Stimulated activated CD4-positive, alpha-beta T cell treated with anti-CD3 and anti-CD28 coated beads, Interleukin-1b, Interleukin-23, amount 100 ng/mL, for 1 hour (primary cell): ENCODE measurements at places on chromosomes 1 and 21.

DNA sequence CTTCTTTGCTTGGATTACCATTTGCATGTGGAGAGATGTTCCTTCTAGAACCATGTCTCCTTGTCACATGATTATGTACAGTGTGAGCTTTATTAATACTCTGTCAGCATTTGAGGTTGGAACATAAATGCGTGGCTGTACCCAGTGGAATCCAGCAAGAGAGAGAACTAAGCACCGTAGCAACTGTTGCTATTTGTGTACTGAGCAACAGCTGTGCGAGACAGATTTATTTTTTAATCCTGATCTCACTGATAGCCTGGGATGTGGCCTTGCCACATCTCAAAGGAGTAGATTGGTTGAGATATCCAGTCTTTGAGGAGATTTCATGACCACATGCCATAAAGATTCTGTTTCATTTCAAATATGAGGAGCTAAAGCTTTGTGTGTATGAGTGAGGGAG lies 43.4 kb downstream of the KIF1B start:
- no peak for DNase-seq

GRCh38 chr21:33293811-33294216 lies 27.6 kb downstream of the IL10RB start:
- no peak for DNase-seq

DNA sequence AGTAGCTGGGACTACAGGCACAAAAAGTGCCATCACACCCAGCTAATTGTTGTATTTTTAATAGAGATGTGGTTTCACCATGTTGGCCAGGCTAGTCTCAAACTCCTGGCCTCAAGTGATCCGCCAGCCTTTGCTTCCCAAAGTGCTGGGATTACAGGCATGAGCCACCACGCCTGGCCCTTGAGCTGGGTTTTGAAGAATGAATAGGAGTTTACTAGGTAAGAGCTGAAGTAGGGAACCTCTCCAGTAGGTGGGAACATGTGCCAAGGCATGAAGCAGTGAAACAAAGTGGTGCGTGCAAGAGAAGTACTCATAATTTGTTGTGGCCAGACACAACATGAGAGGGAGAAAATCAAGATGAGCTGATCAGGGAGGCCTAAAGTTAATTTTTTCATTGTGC lies 55.8 kb downstream of the MAST2 start:
- DNase-seq, result no peak

- no peak for DNase-seq
These were observed 8.0 kb upstream of the THEMIS2 start for GRCh38 chr1:27864264-27864895.

DNA sequence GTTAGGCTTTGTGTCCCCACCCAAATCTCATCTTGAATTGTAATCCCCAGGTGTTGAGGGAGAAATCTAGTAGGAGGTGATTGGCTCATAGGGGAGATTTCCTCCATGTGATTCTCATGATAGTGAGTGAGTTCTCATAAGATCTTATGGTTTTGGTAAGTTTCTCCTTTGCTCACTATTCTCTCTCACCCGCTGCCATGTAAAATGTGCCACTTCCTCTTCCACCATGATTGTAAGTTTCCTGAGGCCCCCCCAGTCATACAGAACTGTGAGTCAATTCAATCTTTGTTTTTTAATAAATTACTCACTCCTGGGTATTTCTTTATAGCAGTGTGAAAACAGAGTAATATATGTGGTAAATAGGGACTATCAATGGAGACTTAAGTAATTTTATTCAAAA lies 434.5 kb upstream of the OLFM3 start:
- no peak for DNase-seq

DNA sequence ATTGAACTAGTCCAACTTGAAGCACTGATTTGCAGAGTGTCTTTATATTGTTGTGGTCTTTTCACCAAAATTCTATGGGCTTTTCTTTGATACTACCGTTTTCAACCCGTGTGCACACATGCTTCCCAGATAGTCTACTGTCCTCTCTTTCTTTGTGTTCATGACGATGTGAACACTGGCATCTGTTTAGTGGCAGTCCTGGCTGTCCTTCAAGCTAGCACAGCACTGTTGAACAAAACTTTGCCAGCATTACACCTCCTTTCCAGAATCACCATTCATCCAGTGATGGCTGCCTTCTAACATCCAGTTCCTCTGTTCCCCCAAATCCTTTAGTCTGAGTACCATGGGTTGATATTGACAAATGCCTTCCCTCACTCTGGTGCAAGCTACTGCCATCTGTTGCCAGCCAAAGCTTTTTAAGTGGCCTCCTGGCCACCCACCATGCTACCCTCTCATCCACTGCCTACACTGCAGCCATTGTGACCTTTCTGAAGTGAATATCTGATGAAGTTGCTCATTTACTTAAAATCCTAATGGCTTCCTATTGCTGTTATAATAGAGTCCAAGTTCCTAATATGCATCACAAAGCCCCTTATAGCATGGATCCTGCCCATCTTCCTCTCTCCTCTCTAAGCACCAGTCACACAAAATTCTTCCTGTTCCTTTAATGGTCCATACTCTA lies 94.3 kb downstream of the NIBAN1 start:
- DNase-seq, result no peak

- no peak for DNase-seq
These were observed 21.1 kb downstream of the TBX19 start for GRCh38 chr1:168301664-168302320.

- DNase-seq, result no peak
These were observed 73.7 kb downstream of the LRRC8D start for GRCh38 chr1:89894210-89895201.

DNA sequence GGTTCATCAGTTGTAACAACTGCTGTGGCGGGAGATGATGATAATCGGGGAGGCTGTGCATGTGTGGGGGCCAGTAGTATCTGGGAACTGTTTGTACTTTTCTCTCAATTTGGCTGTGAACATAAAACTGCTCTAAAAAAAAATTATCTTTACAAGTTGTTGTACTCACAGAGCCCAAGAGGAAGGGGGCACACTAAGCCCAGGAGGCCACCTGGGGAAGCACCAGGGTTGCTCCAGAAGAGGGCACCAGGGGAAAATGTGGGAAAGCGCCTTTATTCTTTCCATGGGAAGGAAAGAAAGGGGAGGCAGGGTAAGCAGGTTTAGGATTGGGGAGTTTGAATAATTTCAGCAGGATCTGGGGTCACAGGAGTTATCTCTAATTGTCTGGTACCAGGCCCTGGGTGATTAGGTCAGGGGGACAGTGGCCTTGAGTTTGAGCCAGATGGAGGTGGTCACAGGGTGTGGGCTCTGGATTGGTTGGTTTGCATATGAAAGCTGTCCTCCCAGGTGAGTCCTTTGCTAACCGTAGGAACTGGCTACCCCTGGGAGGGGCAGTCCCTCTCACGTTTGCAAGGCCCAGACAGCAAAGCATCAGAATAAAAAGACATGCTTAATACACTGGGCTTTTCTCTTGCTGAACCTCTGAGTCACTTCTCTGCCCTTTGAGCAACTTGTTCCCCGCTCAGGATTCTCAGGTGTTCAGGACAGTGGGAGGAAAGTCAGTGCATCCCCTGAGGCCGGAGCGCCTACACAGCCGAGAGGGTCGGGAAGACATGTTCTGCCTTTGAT lies 11.2 kb downstream of the MYOC start:
- DNase-seq, result no peak

DNA sequence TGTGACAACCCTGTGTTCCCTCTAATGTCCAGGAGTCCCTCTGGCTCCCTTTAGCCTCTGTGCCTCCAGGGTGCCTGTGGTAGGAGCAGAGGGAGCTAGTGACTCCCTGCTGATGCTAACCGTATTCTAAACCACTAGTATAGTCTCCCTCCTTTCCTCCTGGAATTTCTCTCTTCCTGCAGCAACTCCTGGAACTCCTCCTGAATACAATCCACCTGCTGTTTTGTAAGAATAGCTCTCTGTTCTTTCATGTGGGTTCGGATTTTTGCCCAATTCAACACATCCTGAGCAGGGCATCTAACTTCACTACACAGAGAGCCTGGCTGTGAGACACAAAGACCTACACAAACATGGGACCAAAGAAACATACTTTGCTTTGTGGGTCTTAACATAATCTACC lies 107.9 kb downstream of the RUNX1 start:
- DNase-seq, result no peak

- DNase-seq, result no peak
These were observed 11.3 kb downstream of the ADARB1 start for GRCh38 chr21:45085700-45086099.

- no peak for DNase-seq
These were observed 51.5 kb upstream of the LRIF1 start for GRCh38 chr1:111015222-111015621.

- DNase-seq, result no peak
These were observed 507.1 kb downstream of the BRINP3 start for GRCh38 chr1:189970331-189971230.

DNA sequence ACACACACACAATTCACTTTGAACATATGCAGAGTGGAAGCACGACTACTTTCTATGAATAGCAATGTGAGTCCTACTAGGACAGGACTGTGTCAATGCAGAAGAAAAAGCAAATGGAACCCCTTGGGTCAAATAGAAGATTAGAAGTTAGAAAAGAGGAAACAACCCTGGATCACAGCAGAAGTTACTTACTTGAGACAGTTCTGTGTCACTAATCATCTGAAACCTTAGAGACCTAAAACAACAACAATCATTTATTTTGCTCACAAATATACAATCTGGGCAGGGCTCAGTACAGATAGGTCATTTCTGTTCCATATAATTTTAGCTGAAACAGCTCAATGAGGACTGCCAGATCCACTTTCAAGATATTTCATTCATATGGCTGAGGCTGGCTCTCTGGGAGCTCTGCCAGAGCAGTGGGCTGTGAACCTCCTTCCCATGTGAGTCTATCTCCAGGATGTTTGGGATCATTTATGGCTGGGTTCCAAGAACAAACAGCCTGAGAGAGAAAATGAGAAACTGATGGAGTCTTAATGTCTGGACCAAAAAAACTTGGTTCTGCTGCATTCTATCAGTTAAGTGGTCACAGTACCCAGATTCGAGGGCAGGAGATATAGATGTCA lies 42.5 kb upstream of the IL10 start:
- DNase-seq, result no peak

DNA sequence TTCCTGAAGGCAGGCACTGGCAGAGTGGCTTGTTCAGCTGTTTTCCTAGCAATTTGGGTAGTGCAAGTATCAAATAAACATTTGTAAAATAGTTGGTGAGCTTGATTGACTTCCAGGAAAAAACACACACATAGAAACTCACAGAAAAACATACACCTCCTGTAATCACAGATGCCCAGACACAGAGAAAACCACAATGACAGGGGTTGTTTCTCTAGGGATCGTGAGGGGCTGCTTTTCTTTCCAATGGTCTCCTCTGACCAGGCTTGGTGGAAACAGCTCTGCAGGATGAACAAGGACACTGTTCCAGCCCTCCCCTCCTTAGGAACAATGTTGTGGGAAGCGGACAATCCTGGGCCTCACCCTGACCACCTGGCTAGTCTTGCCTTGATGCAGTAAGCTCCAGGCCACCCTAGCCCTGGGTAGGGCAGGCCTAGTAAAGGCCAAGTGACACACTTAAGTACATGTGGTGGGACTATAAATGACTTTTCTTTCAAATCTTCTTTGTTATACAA lies 142.5 kb upstream of the HMGB4 start:
- DNase-seq, result no peak

DNA sequence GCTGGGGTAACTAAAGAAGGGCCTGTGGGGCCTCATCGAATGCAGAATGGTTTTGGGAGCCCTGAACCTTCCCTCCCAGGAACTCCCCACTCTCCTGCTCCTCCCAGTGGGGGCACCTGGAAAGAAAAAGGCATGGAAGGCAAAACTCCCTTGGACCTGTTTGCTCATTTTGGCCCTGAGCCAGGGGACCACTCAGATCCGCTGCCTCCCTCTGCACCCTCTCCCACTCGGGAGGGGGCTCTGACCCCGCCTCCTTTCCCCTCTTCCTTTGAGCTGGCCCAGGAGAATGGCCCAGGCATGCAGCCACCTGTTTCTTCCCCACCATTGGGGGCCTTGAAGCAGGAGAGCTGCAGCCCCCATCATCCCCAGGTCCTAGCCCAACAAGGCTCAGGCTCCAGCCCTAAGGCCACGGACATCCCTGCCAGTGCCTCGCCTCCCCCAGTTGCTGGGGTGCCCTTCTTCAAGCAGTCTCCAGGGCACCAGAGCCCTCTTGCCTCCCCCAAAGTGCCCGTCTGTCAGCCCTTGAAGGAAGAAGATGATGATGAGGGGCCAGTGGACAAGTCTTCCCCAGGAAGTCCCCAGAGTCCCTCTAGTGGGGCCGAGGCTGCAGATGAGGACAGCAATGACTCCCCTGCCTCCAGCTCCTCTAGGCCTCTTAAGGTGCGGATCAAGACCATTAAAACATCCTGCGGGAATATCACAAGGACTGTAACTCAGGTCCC lies 4.7 kb downstream of the ZNF687 start:
- no peak for DNase-seq

DNA sequence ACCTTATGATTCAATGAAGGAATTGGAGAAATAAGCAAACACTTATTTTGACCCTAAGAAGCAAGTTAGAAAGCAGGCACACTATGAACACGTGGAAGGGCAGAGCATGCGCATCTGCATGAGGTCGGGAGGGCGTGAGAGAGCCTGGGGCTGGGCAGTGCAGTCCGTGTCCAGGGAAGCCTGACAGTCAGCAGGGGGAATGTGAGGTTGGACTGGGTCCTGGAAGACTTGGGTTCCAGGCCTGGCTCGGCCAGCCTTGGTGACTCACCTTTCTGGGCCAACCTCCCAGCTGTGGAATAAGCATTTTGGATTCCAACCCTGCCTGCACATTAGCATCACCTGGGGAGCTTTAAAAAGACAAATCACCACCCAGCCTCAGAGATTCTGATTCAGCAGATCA lies 26.6 kb upstream of the LMX1A start:
- no peak for DNase-seq

- DNase-seq, result no peak
These were observed 4.8 kb downstream of the FAM131C start for GRCh38 chr1:16068356-16069270.

- DNase-seq, result no peak
These were observed 1222.1 kb upstream of the NCAM2 start for GRCh38 chr21:19776076-19776475.

- DNase-seq, result no peak
These were observed 40.3 kb downstream of the ACP6 start for GRCh38 chr1:147630022-147630421.

- DNase-seq, result no peak
These were observed 92.2 kb downstream of the TBX19 start for GRCh38 chr1:168372861-168373371.

DNA sequence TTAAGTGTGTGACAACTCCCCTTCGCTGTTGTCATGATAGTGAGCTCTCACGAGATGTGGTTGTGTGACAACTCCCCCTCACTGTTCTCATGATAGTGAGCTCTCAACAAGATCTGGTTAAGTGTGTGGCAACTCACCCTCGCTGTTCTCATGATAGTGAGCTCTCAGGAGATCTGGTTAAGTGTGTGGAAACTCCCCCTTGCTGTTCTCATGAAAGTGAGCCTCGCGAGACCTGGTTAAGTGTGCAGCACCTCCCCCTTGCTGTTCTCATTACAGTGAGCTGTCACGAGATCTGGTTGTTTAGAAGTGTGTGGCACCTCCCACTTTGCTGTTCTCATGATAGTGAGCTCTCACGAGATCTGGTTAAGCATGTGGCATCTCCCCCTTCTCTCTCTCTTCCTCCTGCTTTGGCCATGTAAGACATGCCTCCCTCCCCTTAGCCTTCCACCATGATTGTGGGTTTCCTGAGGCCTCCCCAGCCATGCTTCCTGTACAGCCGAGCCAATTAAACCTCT lies 25.1 kb upstream of the LSS start:
- peak; percentile 15 for DNase-seq

GRCh38 chr1:169585181-169585580 lies 1.1 kb downstream of the F5 start:
- no peak for DNase-seq
